ENCODE measurements at places on chromosomes 2 and 18.

DNA sequence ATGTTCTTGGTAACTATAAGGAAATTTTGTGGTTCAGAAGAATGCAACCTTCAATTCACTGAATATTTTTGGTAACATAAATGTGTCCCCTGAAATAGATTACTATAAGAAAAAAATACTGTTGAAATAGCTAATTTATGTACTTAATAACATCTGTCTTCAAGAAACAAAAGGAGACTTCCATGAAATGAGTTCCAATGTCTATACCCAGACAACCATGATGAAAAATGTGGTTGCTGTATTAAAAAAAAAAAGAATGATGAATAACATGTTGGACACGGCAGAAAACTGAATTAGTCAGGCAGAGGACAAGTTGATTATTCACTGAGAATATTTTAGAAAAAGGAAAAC, 98.5 kb downstream of the TACR1 start:
- DNase-seq, result no peak

GRCh38 chr2:153622285-153622684, 143.7 kb upstream of the RPRM start:
- no peak for DNase-seq

GRCh38 chr2:150133623-150134022, 353.8 kb downstream of the RND3 start:
- no peak for DNase-seq

- no peak for DNase-seq
Measured at GRCh38 chr2:126715111-126715510, 59.2 kb downstream of the GYPC start.

DNA sequence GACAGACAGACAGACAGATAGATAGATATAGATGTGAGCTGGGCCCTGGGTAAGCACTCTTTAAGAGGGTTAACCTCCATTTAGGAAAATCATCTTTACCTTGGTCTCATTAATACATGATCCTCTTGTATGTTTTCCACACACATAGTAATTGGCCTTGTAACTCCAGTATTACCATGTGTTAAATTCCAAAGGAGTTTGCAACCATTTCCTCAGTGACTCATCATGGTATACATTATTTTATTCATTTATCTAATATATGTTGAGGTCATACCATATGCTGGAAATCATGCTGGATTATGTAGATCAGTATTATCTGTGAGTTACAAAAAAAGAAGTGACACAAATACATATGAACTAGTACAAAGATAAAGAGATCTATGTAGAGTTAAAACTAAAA, 504.3 kb downstream of the DCC start:
- no peak for DNase-seq
